ENCODE measurements at places on chromosomes 6 and 20. TPM values are rescaled to one million over a fixed set of nuclear protein-coding genes. Genes with fewer than 3 reads are reported as not detected.

DNA sequence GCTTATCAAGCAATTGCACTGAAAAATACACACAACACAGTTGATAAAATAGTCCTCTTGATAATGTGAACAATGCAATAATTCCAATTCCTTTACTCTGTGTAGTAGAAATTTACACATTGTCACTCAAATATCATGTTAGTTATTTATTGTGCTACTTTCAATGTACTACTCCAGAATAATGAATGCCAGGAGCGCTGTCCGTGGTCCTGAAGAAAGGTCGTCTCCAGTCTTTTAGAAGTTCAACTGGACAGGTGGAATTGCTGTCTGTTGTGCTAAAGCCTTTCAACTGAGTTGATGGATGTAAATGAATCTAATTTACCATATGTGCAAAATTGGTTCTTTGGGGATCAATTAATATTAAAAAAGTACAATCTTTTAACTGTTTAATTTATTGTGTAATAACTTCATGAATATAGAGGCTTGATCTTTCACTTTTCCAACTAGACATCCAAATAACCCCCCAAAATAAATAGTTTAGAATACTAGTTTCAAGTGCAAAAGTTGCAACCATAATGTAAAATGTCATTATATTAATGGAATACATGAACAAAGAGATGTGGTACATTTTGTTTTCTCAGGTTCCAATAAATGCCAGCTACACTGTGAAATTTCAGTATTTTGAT lies 3.2 kb downstream of the GRIK2 start:
- DNase-seq = peak; percentile 64

DNA sequence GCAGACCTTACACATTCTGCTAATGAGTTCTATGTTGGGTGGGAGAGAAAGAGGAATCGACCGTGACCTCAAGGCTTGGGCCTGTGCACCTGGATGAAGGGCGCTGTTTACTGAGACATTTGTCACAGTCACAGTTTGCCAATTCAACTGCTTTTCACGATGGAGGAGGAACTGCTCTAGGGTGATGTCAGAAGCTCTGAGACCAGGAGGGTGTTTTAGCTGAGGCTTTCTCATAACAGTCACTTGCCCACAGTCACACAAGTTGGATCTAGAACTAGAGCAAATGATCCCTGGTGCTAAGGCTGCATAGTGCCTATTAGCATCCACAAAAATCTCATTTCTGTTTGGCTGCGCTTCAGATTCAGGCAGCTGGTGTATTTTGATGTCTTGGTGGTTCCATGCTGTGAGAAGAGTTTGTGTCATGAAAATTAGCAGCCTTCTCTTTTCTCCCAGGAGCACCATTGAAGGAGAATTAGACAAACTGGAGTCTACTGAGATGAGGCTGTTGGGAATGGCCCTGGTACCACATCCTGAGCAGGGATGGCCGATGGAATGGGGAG lies 83.3 kb upstream of the TGM3 start:
- DNase-seq = no peak

GRCh38 chr6:133621751-133622150 lies 267.2 kb upstream of the TCF21 start:
- DNase-seq = no peak

DNA sequence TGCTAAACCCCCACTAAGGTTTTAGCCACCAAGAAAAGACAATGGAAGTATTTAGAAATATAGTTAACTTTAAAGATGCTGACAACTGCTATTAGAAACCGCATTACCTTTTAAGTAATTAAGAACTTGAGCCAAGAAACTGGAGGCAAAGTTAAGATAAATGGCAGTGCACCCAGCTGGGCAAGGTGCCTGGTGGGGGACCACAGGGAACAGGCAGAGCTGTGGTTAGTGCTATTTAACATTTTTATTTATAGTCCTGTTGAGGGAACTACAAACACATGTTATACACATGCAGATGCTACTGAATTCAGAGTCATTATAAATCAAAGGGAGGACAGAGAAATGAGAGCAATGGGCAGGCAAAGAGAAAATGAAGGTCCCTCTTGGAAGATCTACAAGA lies 447.9 kb downstream of the TFAP2B start:
- DNase-seq = no peak

GRCh38 chr20:50020288-50020687 lies 37.5 kb downstream of the SNAI1 start:
- no peak for DNase-seq

- DNase-seq = no peak
Observed at GRCh38 chr20:31685853-31686643, 36.6 kb downstream of the BCL2L1 start.

DNA sequence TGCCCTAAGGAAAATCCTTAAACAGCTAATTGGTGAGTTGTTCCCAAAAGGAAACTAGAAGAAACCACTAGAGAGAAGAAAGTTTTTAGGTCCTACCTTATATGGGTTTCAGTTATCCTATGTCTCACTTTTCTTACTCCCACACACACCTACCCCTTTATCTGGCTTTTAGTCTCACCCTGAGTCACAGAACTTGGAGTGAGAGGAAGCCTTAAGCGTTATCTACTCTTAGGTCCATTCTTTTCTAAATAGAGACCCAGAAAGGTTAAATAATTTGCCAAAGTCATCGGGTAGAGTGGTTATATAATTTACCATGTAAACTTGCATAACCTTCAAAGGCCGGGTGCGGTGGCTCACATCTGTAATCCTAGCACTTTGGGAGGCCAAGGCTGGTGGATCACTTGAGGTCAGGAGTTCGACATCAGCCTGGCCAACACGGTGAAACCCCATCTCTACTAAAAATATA lies 4.3 kb upstream of the RPP21 start:
- DNase-seq = no peak

GRCh38 chr6:133964052-133964451 lies 11.0 kb downstream of the TBPL1 start:
- no peak for DNase-seq

GRCh38 chr6:68711386-68712000 lies 76.4 kb downstream of the ADGRB3 start:
- no peak for DNase-seq

DNA sequence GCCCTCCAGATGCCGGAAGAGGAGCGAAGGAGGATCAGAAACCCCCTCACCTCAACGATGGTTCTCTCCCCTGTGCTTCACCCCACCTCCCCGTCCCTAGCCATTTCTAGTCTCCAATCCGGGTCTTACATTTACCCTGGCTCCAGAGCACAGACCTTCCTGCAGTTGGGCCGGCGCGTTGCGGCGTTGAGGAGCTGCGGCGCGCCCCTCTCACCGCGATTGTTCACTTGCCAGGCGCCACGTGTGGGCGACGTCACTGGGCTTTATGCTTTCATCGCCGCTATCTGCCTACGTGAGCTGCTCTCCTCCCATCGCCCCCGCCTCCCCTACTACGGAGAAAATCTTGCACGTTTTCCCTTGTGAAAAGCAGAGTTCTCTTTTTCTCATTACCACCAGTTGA lies at the start of gene CRISP2:
Gene CRISP2 (minus strand): TSS at position 198 of the 400 bp plus-strand sequence. CDS start 4,347 bp downstream, outside the sequence.
- no peak for DNase-seq

DNA sequence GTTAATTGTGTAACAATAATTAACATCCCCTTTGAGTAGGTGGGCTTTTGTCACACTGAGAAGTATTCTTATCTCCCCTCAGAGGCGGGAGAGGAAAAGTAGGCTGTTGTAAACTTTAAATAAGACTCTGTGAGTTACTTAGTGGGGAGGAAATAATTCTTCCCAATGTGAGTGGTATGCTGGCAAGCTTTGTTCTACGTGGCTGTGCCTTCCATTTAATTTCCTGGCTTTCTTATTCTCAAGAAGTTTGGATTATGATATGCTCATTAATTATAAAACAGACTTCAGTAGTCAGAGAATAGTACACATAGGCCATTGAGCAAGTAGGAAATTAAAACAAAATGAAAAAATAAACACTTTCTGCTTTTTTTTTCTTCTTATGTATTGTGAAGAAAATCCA lies 19.1 kb downstream of the ADGRB3 start:
- no peak for DNase-seq

- no peak for DNase-seq
Observed at GRCh38 chr6:21219241-21219640, 374.3 kb upstream of the SOX4 start.

GRCh38 chr6:137265561-137266308 lies 46.5 kb upstream of the IFNGR1 start:
- no peak for DNase-seq

DNA sequence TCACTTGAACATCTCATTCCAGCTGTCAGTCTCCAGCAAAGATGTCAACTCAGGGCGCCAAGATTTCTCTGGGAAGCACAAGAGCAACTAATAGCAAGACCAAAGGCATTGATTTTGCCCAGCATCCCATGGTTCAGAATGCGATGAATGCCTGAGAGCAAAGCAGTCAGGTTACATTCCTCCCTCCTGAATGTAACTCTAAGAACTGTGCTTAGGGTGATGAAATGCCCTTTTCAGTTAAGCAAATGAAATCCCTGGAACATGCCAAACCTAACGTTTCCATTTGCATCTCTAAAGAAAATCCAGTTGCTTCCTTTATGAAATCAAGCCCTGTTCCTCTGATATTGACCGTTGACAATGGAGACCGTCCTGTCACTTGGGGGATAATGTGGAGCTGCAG lies 224.0 kb upstream of the PLN start:
- no peak for DNase-seq

- DNase-seq = no peak
Observed at GRCh38 chr20:24337069-24337468, 132.4 kb upstream of the SYNDIG1 start.

DNA sequence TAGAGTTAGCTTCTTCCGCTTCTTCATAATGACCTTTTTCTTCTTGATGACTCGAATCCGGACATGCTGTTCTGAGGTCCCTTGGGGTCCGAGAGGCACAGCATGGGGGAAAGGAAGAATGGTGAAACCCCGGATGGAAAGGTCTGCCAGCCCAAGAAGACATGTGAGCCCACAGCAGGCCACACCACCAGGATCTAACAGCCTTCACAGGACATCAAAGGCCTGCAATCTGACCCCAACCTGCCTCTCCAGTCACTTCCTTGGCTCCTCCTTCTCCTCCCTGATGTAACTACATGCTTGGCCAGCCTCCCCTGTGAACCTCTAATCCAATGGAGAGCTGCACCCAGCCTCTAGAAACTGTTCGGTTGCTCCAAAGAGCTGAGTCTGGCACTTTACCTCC lies 1.6 kb downstream of the CPXM1 start:
- DNase-seq = no peak

DNA sequence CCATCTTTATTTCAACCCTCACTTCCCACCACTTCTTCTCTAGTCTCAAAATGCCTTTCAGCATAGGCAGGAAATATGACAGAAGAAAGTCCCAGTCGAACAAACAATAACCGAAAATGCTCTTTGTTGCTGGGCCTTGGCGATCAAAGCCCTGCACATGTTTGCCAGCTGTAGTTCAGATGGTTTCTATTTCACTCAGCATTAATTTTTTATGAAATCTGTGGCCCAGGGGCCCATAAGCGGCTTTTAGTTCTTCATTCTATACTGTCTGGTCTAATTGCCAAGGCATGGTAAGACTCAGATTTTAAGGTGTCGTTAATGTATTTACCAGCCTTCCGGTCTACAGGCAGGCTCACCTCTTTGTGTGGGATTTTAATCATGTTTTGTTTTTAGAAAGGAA lies 10.9 kb upstream of the F13A1 start:
- DNase-seq = no peak

DNA sequence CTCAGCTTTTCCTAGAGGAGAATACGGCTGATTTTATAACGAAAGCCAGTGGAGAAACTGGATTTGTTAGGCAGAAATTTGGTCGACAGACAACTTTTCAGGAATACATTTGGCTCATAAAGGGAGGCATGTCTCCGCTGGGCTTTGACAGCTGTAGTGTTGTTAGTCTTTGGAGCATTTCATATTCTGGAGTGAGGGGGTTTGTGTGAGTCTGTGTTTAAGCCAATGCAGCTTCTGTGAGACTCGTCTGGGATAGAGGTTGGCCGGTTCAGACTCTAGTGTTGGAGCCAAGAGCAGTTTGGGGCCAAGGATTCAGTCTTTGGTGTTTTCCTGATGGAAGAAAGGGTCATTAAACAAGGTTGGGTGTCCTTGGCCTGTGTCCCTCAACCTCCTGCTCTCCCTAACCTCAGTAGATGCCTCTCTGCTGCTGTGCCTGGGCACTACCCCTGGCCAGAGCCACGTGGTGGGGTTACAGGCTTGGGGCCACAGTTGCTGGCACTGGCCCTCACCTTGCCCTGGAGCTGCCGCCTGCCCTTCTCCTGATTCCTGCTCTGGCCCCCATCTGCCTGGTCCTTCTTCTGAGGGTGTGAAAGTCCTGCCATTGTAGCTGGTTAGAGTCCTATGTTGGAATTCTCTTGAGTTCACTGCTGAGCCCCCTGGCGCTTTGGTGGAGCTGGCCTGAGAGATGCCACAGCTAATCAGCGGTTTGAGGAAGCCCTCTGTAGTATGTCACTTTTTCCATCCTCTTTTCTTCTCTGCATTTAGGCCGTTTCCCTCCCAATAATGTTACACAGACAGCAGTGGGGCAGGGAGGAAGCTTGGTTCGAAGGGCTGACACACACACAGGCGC lies 6.9 kb downstream of the PTK7 start:
- no peak for DNase-seq

DNA sequence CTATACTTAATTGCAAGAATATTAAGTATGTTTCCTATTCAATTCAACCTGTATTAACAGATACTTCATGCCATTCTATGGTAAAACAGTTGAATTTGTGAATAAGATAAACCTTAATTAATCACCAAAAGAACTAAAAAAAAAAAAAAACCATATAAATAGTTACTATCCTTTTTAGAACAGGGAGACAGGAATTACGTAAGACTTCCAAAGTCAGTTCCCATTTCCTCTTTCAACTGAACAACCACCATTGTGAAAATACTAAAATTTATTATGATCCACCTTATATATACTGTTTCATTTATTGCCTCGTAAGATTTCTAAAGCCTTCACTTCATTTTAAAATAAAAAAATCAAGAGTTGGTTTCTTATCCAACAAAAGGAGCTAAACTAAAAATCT lies 9.4 kb downstream of the CCNC start:
- no peak for DNase-seq

- DNase-seq = no peak
Observed at GRCh38 chr20:25044261-25044560, 13.7 kb downstream of the ACSS1 start.

Gene PARD6B
- 4.6 TPM for total RNA-seq

Gene CAP2
- total RNA-seq = 69.6 TPM

Gene BCAS1
- total RNA-seq = not detected

Gene MOCS1
- total RNA-seq = 29.4 TPM

Gene NOX3
- total RNA-seq = not detected

Gene ARID1B
- 48.0 TPM for total RNA-seq

Gene LPA
- total RNA-seq = not detected

Gene HLA-DOA
- total RNA-seq = 1.8 TPM

Gene TTPAL
- 7.6 TPM for total RNA-seq

Gene TTK
- 0.62 TPM for total RNA-seq

Gene C6orf58
- total RNA-seq = not detected

Measured in left cardiac atrium (tissue), 4 donors.